ENCODE measurements at places on chromosomes 16 and 17.

DNA sequence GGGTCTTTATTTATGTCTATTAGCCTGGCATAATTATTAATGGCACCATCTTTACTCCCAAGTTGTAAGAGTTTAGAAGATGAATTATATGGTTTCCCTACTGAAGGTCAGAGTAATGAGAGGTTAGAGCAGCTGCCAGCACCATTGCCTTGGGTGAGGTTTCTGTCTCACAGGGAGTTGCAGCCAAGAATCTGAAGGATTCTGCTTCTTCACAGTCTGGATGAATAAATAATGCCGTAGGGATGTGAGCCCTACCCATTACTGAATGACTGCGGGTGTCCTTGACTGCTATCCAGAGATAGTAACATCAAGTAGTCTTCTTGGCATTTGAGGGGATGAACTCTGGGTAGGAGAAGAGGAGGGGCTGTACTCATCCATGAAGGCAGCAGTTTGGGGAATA, 52.8 kb upstream of the SMIM36 start:
- DNase-seq = no peak

DNA sequence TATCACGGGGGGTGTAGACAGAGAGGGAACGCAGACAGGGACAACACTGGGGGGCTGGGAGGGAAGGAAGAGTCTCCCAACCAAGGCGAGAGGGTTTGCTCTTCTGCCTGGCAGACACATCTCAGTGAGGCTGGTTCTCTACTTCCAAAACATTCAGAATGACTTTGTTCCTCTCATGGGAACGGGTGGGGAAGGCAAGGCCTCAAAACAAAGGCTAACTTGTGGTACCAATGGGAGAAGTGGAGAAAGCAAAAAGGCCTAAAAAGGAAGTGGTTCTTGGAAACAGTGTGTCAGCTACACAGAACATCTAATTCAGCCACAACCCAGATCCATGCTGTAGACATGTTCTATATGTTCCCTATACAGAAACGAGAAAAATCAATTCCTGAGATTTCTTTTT, 7.5 kb downstream of the FLOT2 start:
- DNase-seq = no peak

- no peak for DNase-seq
Observed at GRCh38 chr17:17122781-17123483, 80.7 kb downstream of the MPRIP start.

GRCh38 chr16:275041-275641, 603 bp downstream of the RGS11 start:
- no peak for DNase-seq

DNA sequence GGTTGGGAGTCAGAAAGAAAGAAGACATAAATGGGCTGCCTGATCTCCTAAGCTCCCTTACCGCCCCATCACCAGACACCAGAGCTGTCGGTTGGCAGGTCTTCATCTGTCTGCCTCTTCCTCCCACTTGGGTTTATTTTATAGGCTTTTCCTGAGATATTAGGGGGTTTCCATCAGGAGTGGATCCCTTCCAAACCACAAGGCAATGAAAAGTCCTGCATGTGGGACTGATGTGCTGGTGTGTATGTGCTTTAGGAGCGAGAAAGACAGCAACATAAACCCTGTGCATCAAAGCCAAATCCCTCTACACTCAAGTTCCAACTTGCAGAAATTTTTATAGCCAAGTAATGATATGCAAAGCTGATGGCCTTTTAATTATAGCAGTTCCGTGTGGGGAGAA, 389.5 kb downstream of the SLC39A11 start:
- DNase-seq = no peak

DNA sequence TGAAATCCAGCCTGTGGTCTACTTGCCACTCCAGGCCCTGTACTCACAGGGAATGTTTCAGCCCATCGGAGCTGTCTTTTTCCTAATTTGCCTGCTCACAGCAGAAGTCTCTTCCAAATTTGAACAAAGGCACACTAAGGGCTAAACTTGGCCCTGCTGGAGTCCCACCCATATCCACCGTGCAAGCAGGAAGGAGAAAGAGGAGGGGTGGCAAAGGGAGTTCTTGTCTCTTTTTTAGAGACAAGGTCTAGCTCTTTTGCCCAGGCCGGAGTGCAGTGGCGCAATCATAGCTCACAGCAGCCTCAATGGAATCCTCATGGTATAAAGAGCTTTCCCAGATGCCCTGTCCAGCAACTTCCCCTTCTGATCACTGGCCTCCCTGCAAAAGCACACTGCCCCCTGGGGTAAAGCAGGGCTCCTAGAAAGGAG, 2.7 kb upstream of the PRM1 start:
- DNase-seq = no peak

DNA sequence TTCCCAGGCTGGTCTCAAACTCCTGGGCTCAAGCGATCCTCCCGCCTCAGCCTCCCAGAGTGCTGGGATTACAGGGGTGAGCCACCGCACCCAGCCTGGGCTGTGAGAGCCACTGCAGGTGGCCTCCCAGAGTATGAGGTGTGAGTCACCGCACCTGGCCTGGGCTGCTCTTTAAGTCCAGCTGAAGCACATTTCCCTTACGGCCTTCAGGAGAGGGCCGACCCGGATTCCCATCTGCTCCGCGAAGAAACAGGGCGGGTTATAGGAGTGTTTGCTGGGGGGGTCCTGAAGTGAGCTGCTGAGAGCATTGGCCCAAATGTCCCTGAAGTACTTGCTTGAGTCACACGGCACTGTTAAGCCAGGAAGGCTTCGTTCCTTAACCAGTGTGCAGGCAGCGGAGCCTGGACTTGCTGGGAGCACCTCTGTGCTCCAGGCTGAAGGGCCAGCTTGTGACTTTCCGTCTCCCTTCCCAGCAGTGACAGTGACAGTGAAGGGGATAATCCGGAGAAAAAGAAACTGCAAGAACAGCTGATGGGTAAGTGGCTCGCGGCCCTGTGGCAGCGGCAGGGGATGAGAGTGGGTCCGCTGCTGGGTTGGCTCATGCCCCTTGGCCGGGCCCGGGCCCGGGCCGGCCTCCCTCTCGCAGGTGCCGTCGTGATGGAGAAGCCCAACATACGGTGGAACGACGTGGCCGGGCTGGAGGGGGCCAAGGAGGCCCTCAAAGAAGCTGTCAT, 7.2 kb downstream of the VPS4A start:
- no peak for DNase-seq

GRCh38 chr16:56793492-56793891, 63.6 kb downstream of the NUP93 start:
- no peak for DNase-seq

GRCh38 chr16:17330044-17330443, 140.7 kb downstream of the XYLT1 start:
- no peak for DNase-seq

DNA sequence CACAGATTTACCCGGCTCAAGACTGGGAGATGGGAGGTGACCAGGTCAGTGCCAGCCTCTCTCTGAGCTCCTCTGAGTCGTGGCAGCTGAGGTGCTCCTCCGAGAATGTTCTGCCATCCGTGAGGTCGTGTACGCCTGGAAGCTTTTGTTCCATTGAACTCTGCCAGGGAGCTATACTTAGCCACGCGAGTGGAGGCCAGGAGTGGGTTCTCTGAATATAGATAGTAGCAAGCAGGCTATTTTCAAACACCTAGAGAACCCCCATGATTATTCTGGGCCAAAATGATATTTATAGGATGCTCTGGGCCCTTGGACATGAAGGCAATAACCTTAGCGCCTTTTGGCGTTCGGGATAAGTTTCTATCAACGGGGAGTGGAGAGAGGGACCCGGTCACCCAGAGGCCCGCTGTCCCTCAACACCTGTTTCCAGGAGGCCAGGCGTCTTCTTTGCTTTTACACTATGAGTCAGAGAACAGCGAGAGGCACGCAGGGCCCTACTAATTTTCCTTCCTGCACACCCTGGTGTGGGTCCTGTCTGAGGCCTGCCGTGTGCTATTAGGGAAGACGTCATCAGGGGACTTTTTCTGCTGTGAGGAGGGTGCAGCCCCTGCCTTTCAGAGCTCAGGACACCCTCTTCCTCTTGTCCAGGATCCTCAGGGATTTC, 11.0 kb upstream of the MVD start:
- no peak for DNase-seq

GRCh38 chr17:82948957-82949356, 109.1 kb upstream of the ZNF750 start:
- DNase-seq = no peak

DNA sequence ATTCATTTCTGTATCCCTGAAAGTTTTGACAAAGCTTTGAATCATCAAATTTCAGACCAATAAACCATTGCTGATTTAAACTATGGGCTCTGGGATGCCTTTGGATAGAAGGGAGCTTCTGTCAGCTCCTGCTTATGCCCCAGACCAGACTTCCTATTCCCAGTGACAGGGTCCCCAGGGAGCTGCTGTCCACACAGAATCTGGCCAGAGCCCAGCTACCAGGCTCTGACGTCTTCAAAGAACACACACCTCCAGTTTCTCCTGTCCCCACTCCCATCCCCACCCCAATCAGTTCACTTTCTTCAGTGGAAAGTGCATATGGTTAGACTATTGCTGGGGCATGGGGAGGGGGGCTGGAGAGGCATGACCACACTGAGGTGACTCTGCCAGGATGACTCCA, 51.6 kb upstream of the SREBF1 start:
- DNase-seq = no peak

DNA sequence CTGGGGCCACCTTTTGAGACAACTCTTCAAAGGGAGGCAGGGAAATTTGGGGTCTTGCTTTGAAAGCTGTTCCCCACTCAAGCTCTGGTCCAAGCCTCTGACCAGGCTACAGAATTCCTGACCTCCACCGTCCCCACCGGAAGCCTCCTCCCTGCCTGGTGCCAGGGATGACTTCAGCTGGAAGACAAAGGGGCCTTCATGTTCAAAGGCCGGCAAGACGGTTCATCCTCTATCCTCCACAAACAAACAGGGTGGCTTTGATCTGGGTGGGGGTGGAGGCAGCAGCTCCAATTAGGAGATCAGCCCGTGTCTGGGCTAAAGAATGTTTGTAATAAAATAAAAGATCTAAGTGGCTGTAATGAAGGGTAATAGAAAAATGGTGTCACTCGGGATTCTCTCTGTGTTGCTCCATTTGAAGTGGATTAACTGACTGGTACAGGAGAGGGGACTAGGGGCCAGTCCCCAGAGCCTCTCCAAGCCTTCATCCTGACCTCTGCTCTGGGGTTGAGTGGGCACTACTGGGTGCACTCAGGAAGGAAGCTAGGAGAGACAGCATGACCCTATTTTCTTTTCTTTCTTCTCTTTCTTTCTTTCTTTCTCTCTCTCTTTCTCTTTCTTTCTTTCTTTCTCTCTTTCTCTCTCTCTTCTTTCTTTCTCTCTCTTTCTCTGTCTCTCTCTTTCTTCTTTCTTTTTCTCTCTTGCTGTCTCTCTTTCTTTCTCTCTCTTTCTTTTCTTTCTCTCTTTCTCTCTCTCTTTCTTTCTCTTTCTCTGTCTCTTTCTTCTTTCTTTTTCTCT, 27.5 kb upstream of the NKD1 start:
- DNase-seq = no peak

DNA sequence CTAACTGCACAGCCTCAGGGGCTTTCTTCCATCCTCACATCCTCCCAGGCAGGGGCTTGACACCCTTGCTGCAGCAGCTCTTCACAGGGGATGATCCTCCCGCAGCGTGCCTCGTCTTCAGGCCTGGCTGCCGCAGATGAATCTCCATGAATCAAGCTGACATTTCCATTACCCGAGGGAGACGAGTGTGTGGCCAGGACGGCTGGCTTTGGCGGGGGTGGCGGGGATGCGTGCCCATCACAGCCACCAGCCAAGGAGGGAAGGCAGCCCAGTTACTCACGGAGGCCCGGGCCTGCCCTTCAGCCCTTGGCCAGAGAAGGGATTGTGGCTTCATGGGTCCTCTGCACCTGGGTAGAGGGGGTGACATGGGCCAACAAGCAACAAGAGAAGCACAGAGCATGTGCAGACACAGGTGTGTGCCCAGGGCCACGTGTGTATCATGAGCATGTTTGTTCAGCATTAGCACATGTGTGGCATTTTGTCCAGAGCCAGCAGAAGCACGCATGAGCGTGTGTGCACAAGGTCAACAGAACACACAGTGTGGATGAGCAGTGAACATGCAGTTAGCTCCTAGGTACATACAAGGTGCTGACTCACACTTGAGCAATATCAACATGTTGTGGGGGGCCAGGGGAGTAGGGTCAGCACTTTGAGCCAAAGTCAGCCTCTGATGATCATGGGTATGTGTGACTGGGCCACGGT, 236.4 kb downstream of the KATNIP start:
- DNase-seq = no peak

- DNase-seq = no peak
Observed at GRCh38 chr16:23668873-23669272, 9.8 kb upstream of the PLK1 start.

DNA sequence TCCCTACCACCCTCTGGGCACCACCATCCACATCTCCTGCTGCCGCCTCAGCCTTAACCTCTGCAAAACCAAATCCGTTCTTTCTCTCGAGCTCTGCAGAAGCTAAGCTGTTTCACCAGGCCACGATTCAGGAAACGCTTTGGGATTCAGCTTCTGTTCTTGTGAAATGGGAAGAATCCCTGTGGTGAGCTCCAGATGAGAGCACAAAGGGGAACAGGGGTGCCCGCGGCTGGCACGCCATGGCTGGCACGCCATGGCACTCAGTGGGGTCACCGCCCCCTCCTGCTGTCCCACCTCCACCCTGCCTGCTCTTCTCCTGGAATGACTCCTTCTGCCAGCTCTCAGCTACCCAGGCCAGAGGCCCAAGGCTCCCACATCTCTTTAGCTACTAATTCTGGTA, 5.7 kb downstream of the QPRT start:
- DNase-seq = no peak

GRCh38 chr17:77297693-77298666, 157.2 kb downstream of the SEC14L1 start:
- DNase-seq = no peak

DNA sequence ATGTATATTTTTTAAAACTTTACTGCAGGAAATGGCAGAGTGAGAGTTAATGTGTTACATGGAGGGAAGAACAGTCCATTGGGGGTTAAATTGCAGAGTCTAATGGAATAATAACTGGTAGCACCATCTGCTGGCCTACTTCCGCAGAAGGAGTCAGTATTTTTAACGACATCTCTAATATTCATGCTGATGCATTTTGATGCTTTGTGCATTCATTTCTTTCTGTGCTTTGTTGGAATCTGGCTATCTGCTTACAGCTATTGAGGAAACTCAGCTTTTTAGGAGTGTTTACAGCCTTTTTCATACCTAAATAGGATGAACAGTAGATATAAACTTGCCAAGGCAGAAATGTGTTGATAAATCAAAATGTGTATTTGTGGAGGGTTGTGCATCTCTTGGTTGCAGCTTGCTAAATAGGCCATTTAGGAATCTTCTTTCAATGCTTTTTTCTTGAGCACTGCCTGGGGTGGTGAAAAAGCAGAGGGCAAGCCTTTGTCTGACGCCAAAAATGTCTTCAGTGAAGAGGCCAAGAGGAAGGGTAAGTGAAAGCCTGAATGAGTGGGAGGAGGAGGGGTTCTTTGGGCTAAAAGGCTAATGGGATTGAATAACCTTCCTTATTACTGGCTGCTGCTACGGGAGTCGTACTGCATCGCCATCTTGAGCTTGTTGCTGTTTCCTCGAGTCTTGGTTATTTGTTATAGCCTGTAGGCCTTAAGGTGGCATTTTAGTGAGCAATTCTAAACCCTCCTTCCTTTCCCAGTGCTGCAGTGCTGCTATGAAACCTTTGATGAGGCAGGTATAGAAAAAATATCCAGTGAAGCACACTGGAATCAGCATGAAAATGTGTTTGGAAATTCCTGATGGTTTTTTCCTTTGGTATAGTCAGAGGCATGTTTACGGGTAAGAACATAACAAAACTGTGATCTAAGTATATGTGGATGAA, 153.3 kb downstream of the CHD9 start:
- DNase-seq = no peak
